ENCODE measurements at places on chromosomes 11 and 22. TPM values are rescaled to one million over a fixed set of nuclear protein-coding genes. Genes with fewer than 3 reads are reported as not detected.
A peak's percentile ranks its signal among the peaks of the same experiment; 100 is the strongest.

The LRRN4CL gene
- 64.8 TPM for total RNA-seq

DNA sequence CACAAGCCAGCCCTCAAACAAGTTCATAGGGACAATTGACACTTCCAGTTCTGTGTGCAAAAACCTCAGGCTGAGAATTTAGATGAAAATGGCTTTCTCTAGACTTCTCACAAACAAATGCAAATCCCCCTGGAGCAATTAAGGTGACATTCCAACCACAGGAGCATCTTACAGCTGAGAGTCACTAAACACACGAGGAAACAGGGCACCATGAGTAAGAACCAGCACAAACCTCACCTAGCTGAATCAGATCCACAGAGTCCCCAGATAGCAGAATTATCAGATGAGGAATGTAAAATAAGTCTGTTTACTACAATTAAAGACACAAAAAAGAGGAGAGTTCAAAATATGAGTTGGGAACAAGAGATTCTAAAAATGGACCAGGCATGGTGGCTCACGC lies 51.5 kb downstream of the RTL6 start:
- no peak for DNase-seq

GRCh38 chr11:35144136-35144741 lies 5.3 kb downstream of the CD44 start:
- DNase-seq, result no peak

The STK33 gene
- 3.6 TPM for total RNA-seq

DNA sequence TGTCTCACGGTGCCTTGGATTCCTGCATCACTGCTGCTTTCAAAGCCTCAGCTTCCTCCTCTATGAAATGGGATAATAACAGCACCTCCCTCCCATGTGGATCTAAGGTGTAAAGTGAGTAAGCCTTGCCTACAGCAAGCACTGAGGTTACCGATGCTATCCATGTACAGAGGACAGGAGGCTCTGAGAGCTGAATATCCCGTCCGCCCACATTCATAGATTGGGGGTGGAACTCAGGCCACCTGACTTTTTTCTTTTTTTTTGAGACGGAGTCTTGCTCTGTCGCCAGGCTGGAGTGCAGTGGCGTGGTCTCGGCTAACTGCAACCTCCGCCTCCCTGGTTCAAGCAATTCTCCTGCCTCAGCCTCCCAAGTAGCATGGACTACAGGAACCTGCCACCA lies 12.5 kb downstream of the PDGFB start:
- DNase-seq, result no peak

GRCh38 chr11:46378296-46378695 lies 3.2 kb upstream of the MDK start:
- no peak for DNase-seq

DNA sequence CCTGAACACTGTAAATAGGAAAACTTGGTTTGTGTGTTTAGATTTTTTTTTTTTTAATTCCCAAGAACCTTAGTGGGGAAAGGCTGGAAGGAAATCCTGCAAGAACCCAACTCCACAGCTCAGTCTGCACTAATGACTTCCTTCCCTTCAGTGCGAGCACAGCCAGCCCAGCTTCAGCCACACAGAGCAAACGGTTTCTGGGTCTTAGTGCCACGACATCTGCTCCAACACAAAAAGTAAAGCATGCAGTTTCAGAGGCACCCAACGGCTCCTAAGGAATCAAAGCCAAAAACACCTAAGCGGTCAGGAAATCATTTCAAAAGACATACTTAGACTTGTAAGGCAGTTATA lies 236.1 kb downstream of the TTC28 start:
- DNase-seq, result peak; percentile 67

The VSTM5 gene
- 8.2 TPM for total RNA-seq

The NLRP6 gene
- 1.0 TPM for total RNA-seq

DNA sequence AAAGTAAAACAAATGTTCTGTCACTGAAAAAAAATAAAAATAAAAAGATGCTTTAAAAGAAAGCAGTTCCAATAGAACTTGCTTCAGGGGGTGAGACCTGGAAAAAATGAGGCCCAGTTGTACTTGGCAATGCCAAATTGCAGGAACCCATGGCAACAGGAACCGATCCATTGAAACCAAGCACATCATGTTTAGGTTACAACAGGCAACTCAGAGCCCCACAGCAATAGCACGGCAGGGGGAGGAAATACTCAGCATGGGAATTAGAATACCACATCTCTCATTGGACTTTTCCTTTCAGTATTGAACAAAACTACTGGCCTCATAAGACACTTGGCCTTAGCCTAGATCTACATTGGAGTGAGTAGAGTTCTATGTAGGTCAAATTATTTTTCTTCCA lies 84.3 kb downstream of the MSANTD4 start:
- DNase-seq, result no peak

The MPPED2 gene
- total RNA-seq, result 2.2 TPM

The RBMXL2 gene
- total RNA-seq, result not detected

- peak; percentile 46 for DNase-seq
Measured at GRCh38 chr11:15969281-15969680, 387.1 kb downstream of the SOX6 start.

- peak; percentile 66 for DNase-seq
Measured at GRCh38 chr11:7600205-7600775, 73.0 kb downstream of the CYB5R2 start.

- peak; percentile 27 for DNase-seq
Measured at GRCh38 chr11:5596607-5597201, at the start of gene TRIM6. TRIM6 (plus strand) TSS chr11:5596637; CDS start chr11:5596898, 261 bp downstream.

- no peak for DNase-seq
Measured at GRCh38 chr22:46739094-46739870, 1.2 kb upstream of the CERK start.

- DNase-seq, result no peak
Measured at GRCh38 chr11:105051559-105051958, 6.4 kb upstream of the CARD16 start.

The OR4P4 gene
- total RNA-seq, result not detected

The MS4A8 gene
- not detected for total RNA-seq

- DNase-seq, result no peak
Measured at GRCh38 chr11:126886636-126887035, 113.9 kb downstream of the KIRREL3 start.

DNA sequence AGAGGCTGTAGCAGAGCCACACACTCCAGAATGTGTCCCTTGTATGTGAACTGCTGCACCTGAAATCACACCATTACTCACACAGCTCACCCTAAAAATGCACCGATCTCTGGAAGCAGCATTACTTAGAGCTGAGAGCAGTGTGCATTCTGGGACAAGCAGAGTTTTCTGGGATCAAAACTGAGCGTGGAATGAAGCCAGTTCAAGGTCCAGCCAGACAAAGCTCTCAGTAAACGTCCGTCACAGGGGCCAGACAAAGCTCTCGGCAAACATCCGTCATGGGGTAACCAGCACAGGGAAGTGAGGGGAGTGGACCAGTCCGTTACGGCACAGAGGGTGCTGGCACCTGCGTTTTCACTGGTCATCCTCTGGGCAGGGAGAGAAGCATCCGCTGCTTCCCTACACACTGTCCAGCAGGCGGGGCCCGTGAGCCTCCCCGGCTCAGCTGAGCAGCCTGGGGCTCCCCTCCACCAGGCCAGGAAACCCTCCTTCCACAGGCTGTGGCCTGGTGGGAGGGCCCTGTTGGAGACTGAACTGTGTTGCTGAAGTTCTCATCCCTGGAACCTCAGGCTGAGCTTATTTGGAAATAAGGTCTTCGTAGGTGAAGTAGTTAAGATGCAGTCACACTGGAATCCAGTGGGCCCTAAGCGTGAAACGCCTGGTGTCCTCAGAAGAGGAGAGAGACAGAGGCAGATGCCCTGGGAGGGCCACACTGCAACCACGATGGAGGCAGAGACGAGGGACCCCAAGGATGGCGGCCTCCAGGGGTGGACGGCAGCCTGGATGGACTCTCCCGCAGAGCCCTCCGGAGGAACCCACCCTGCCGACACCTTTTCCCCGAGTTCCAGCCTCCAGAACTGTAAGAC lies 883.9 kb downstream of the BRD1 start:
- DNase-seq, result no peak

The MB gene
- not detected for total RNA-seq

- no peak for DNase-seq
Measured at GRCh38 chr22:46457502-46458488, 79.6 kb downstream of the CELSR1 start.

DNA sequence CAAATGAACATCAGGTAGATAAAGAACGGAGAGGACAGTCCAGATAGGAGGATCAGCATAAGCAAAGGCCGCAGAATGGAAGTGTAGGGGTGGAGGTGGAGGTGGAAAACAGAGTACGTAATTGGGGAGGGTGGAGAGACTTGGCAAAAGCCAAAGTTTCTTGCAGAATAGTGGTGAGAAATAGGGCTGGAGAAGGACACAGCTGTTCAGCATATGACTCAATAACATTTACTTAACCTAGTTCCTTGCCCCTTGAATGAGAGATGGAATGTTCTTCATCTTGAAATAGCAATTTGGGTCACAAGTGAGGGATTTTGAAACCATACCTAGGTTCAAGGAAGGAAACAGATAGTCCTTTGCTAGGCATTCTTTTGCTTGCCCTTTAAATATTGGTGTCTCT lies 235.9 kb upstream of the ARHGAP20 start:
- DNase-seq, result peak; percentile 50

The VPREB1 gene
- total RNA-seq, result not detected

DNA sequence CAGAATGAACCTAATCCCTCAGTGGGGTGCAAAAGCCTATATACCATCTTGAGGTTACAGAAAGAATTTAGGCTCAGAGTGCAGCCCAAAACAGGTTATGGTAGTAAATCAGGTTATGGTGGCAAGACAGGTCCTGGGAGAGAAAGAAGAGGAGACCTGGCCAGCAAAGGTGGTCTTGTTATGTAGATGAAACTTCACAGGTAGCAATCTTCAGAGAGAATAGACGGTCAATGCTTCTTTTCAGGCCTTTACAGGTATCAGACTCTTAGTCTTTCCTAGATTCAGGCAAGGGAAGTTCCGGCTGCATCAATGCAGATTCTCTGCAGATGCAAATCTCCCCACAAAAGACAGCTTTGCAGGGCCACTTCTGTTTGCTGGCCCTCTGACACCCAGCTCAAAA lies 45.8 kb upstream of the SORL1 start:
- no peak for DNase-seq

DNA sequence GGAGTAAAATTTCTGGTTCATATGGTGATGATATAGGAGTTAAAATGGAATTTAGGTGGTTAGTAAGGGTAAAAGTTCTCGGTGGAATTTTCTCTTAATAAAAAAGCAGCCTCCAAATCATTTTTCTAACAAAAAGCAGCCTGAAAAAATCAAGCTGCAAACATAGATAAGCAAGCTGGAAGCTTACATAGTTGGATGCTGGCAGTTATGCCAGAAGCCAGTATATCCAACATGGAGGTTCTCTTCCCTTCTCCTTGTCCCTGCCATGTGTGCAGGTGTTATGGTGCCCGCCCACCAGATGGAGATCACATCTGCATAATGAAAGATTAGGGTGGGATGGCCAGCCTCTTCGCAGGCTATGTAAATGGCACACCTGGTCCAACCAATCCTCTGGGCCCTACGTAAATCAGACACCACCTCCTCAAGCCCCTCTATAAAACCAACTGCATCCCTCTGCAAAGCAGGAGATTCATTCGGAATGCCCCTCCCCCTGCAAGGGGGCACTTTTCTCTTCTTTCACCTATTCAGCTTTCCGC lies 22.4 kb downstream of the PIWIL3 start:
- no peak for DNase-seq

DNA sequence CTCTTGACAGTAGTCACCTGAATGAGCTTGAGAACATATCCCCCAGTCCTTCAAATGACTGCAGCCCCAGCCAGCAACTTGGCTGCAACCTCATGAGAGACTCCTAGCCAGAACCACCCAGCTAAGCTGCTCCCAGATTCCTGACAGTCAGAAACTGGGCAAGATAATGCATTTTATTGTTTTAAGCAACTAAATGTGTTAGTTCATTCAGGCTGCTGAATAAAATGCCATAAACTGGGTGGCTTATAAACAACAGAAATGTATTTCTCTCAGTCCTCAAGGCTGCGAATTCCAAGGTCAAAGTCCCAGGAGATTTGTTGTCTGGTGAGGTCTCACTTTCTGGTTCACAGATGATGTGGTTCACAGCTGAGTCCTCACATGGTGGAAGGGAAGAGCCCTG lies 5.8 kb upstream of the PAMR1 start:
- no peak for DNase-seq

DNA sequence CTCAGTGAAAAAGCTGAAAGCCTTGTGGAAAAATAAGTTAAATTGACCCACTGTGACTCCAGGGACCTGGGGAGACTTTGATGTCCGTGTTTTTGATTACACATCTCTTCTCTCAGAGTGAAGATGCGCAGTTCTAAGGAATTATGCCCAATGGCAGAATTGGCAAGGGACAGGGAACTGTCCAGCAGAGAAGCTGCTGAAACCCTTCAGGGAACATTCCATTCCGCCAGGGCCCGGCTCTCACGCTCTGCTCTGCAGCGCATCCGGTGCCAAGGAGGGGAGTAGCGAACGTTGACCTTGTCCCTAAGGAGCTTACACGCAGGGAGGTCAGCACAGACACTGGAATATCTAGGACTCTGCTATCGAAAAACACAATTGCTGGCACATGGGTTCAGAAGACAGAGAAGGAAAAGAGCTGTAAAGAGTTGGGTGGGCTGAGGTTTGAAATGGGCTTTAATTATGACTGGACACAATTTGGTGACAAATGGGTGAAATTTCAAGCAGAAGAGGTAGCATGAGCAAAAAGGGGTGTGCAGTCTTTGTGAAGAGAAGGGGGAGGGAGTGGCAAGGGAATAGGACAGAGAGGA lies 64.5 kb upstream of the B3GAT1 start:
- DNase-seq, result no peak

DNA sequence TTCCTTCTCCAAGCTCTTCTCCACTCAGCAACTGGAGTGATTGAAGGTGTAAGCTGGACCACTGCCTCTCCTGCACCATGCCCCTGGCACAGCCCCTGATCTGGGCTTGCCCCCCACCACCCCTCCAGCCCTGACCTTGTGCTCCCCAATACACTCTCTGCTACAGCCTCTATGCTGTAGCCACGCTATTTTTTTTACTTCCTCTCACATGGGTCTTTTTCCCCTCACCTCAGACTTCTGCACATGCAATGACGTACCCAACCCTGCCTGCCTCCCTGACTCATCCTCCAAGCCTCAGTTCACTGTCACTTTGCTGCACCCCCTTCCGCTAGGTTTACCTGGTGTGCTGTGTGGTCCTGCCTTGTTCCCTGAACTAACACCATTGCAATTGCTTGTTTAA lies 9.0 kb downstream of the CSNK2A3 start:
- no peak for DNase-seq

The CHST1 gene
- 1.7 TPM for total RNA-seq

DNA sequence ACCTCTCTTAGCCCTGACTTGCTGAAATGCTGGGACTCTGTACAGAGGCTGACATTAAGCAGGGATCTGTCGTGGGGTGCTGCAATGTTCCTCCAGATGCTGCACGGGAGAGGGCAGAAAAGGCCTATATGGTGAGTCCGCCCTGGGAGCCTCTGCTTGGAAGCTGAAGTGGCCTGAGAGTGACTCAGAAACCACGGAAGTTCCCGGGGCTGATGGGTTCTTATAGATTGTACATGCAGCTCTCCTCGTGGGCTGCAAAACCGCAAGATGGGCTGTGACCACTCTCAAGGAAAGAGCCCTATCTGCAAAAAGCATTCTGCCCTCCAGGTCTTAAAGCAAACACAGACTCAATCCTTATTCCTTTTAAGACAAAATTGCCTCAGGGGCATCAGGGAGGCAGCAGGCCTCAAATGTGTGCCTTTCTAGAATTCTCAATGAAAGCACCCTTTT lies 5.8 kb upstream of the SLC43A3 start:
- DNase-seq, result no peak

GRCh38 chr11:57622263-57622662 lies 24.8 kb downstream of the SERPING1 start:
- DNase-seq, result no peak

GRCh38 chr11:100105982-100106358 lies 581.1 kb upstream of the ARHGAP42 start:
- no peak for DNase-seq
